ENCODE measurements at places on chromosomes 4 and X.

DNA sequence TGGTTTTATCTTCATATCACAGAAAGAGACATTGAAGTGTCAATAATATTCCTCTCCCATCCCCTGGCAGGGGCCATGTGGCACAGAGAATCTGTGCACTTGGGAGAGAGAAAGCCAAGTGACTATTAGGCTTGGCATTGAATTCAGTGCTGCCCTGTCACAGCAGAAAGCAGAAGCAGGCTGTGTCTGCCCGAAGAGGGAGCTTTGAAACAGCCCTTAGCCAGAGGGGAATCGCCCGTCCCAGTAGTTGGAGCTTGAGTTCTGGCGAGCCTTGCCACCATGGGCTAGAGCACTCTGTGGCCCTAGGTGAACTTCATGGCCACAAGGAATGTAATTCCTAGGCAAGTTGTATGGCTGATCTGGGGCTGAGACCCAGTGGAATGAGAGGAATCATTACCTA, 282.5 kb upstream of the PCDH10 start:
- DNase-seq, result no peak

DNA sequence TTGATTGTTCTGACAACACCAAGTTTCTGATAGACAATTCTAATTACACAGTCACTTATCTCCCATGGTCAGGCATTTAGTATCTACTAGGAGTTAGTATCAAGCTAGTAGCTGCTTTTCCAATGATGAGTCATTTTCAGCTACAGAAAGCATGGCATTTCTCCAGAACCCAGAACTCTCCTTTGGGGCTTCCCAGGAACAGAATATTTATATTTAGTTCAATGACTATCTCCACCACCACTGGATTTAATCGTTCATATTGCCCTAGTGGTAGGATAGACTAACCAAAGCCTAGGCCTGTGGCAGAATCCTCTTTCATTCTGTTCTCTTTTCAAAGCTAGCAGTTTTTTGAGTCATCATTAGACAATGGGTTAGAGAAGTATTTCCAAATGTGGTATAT, 569.4 kb downstream of the GABRG1 start:
- no peak for DNase-seq

GRCh38 chr4:120144634-120145033, 78.0 kb upstream of the MAD2L1 start:
- no peak for DNase-seq

DNA sequence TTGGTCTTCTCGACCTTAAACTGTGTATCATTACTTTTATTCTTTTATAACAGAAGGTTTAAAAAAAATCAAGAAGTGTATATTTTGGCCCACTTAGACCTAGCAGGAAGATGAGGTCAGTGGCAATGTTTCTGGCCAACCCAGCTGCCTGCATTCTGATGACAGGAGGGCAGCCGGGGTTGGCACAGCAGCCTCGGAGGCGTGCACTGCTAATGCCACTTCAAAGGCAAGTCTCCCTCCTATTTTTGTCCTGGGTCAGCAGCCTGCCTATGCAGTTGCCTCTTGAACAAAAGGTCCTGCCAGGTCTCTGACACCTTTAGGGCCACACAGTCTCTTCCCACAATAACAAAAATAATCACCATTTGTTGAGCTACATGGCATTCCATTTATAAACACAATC, 89.4 kb upstream of the MYOZ2 start:
- DNase-seq, result no peak

GRCh38 chr4:140046543-140046942, 107.4 kb downstream of the MAML3 start:
- no peak for DNase-seq

GRCh38 chrX:150772150-150772970, 79.2 kb downstream of the MTMR1 start:
- DNase-seq, result peak; percentile 50

DNA sequence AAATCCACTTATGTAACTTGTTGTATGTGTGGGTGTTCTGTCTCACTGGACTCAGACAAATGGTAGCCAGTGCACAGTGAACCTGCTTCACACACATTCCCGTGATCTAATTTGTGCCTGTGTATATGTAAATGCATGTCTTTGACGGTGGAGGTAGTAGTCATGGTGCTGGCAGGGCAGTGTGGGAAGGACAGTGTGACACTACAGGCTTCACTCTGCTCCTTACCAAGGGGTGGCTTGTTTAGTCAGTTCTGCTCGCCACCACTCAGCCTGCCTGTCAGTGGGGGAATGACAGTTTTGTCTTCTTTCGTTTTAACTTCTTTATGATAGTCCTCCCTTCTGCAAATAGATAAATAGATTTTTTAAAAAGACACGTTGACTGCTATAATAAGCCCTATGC, 17.7 kb upstream of the PAQR3 start:
- DNase-seq, result no peak

- DNase-seq, result no peak
These were observed 1034.3 kb downstream of the STIM2 start for GRCh38 chr4:27894951-27895350.

DNA sequence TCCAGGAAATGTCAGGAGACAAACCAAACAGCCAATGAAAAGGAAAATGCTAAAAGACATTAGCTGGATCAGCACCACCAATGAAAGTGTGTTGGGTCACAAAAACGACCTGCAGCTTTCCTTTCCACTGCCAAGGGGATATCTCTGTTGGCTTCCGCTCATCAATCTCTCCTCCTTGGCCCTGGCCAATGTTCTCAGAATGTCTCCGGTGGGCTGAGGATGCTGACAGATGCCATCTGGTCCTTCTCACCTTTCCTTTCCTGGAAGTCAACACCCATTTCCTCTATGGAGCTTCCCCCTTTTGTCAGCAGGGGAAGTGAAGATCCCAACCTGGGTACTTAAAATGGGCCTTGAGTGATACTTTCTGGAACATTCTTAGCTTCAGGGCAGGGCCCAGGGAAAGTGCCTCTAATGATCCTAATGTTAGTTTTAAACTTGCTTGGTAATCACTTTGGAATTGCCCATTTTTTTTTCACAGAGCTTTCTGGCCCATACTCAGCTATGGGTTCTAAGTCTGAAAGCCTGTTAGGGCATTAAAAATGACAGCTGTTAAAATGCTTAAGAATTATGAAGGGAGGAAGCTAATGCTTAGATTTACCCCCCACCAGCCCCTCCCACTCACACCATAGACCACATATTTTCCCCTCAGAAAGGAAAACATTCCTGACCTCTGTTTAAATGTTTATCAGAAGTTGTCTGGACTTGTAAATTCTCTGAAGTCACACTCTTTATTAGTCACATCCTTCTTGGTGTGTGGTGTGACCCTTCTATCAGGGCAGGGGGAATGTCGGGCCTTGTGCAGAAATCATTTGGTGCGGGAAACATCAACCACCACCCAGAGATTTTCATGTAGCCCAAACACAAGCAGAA, 29.2 kb downstream of the IGFBP7 start:
- DNase-seq, result no peak

DNA sequence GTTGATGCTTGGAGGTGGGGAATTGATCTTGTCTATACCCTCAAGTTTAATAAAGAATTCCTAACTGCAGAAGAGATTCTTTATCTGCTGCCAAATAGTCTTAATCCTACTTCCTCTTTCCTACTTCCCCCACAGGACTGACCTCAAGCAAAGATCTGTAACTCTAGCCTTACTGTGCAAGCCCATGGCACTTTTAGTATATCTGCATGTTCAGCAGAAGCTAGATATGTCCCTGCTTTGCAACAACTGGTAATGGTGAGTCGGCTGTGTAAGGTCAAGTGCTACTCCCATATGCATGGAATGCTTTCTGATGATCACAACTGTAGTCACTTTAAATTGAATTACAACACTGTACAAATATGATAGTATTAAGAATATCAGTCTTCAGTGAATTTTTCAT, 26.3 kb upstream of the PDS5A start:
- no peak for DNase-seq

DNA sequence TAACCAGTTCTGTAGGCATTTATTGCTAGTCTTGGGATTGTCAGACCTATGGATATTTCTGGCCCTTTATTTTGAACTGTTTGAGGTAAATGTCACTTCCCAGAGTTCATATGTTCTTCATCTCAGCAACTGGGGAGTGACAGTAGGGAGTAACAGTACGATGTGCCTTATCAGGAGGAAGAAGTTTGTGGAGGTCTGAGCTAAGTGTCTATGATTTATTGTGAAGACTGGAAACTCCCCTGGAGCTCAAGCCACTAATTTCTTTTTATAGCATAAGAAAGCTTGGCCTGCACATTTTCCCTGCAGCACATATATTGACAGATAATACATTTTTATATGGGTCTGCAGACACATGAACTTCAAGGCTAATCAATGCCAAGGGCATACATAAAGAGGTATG, 383.8 kb downstream of the GRXCR1 start:
- DNase-seq, result no peak

DNA sequence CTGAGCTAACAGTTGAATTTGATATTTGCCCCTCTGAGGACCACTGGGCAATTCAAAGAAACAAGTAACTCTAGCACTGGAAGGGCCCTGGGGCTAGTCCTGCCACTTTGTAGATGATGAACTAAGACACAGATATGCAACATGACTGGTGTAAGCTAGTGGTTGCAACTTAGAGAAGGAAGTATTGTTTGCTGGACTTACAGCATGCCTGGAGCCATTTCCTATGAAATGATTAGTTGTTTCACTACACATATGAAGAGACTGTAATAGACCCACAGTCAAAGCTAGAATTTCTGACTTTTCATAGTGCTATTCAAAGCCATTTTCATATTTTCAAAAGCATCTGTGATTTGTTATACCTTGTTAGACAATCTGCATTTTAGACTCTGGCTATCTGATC, 96.2 kb downstream of the TSPAN7 start:
- no peak for DNase-seq

DNA sequence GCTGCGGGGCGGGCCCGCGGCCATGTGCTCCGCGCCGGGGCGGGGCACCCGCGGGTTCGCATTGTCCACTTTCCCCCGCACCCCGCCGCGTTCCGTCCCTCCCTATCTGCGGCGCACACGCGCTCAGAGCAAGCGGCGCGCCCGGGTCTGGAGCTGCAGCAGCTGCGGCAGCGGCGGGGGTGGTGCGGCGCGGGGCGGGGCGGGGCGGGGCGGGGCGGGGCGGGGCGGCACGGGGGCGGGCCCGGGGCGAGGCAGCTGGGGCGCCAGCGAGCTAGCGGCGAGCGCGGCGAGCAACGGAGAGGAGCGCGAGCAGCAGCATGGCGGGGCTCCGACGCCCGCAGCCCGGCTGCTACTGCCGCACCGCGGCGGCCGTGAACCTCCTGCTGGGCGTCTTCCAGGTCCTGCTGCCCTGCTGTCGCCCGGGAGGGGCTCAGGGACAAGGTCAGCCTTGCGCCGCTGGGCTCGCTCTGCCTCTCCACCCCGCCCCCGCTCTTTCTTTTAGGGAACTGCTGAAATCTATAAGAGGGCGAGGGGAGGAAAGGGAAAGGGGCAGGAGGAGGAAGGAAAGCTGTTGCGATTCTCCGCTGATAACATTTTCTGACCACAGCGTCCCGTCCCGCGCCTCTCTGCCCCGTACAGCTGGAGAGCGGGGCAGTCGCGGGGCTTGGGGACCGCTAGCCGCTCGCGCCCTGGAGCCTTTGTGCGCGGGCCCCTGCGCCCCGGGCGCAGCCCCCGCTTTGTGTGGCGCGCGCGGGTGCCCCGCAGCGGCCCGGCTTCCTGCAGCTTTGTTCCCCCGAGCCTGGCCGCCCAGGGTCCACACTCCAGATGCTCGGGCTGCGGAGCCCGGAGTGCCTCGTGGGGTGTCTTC, at the start of gene TMEM131L:
TSS of gene TMEM131L (plus strand) at position 280 of the 868 bp plus-strand sequence. CDS start at position 318, 38 bp downstream.
- DNase-seq, result no peak

GRCh38 chr4:127479031-127479622, 153.6 kb upstream of the INTU start:
- no peak for DNase-seq

DNA sequence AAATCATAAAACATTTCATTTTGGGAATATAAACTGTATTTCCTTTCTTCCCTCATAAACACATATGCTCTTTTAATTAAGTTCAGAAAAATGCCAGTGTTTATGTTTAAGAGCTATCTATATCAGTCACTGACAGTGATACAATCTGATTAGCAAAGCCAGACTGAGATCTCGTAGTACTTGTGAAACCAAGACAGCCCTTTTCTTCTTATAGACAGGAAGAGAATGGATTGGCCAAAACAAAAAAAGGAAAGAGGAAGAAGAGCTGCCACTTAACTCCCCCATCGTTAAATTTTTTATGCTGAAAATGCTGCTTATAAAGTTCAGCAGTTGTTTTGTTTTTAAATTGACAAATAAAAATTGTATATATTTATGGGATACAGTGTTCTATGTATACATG, 87.4 kb downstream of the PLAC1 start:
- no peak for DNase-seq

GRCh38 chr4:38132107-38132673, 172.0 kb downstream of the PTTG2 start:
- DNase-seq, result peak; percentile 48

- DNase-seq, result no peak
These were observed 148.5 kb downstream of the NAA11 start for GRCh38 chr4:79177388-79177787.
